Activated CD8-positive, alpha-beta memory T cell treated with anti-CD3 and anti-CD28 coated beads, Interleukin-2, amount 10 ng/mL, durations not matched to agents 7 days and 5 days (primary cell): ENCODE measurements at places on chromosomes 1 and 21.

- DNase-seq: no peak
These were observed 15.4 kb upstream of the FRRS1 start for GRCh38 chr1:99781798-99782197.

GRCh38 chr1:50427818-50428779, 4.9 kb upstream of the DMRTA2 start:
- DNase-seq: no peak

DNA sequence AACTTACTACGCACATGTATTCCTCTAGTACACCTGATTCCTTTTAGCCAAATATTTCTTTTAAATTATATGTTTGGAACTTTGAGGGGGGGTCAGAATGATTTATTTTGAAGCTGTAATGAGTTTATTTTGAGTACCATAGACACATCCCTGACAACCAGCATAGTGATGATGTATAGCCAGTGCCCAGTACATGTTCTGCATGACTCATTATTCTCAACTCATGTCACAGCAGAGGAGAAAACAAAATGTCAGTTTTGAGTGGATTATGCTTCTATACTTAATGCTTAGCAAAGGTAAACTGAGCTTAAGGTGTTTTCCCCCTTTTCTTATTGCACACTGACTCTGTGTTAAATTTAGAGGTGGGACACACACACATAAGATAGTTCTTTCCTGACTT, 22.4 kb upstream of the LEPR start:
- no peak for DNase-seq

DNA sequence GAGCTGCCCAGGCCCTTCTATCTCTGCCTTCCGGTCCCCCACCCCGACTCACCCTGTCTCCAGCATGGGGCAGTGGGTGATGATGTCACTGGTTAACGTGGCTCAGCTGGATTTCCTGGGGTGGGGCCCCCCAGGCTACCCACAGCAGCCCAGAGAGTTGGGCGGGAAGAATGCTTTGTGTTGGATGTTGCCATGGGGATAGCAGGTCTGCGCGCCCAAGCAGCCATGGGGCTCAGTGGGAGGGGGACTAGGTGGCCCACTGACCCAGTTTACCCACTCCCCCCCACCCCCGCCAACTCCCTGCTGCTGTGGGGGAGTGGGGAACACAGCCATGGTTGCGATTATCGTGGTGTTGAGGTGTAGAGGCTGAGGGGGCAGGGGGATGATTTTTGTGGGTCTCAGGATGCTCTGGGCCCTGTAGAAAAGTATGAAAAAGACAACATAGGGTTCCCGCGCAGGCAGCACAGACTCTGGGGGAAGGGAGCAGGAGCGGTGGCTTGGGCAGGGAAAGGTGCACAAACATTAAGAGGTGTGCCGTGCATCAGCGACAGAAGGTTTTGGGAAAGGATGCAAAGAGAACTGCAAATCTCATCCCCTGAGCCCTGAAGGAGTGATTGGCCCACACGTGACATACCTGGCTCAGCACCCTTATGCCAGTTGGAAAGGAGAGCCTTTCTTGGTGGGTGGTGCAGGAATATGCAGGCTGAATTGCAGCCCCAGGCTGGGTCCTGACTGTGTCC, 8.5 kb downstream of the CELSR2 start:
- no peak for DNase-seq

DNA sequence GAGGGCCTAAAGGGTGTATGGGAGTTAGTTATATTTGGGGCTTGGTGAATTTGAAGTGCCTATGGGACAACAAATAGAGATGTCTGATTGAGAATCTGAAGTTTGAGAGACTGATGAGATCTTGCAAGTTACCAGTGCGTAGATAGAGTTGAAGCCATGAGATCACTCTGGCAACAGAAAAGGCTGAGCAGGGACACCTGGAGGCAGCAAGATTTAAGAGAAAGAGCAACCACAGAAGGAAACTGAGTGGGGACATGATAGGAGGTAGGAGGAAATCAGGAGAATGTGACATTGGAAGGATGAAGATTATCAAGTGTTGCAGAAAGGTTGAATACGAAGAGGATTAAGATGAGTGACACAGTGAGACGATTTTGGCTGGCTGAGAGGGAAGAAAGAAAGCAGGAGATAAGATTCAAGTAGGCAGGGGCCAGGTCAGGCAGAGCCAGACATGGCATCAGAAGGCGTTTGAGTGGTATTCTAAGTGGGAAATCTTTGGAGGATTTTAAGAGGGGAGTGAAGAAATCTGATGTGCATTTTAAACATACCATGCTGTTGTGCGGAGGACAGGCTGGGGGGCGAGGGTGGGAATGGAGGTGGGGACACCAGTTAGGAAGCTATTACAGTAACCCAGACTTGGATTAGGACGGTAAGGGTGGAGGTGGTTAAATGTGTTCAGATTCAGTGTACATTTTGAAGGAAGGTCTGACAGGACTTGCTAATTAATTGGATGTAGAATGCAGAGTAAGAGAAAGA, 3.0 kb upstream of the MPL start:
- DNase-seq: no peak

DNA sequence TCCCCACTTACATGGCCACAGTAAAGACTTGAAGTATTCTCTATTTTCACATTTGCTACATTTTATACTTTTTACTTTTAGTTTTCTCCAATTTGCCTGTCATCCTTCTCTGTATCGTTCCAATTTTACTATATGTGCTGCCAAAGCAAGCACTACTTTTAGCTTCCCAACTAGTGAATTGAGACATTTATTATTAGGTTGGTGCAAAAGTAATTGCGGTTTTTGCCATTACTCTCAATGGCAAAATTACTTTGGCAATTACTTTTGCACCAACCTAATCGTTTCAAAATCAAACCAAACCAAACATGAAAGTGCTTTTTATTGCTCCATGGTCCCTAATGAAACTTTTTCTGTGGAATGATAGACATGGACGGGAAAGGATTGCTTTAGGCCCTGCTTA, 56.6 kb upstream of the ATF3 start:
- no peak for DNase-seq

DNA sequence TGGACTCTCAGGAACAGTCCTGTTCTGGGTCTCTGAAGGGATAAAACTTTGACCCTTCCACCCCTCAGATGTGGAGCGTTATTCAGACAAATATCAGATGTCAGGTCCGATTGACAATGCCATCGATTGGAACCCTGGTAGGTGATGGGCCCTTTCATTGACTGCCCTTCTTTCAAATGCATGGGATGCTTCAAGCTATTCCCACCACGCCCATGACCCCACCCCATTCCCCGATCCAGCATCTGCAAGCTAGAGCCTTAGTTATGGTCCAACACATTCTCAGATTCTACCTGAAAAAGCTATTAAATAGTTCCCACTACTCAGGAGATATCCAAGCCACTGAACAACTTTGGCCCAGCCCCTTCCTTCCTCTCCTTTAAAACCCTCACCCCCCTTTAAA, 12.5 kb downstream of the POLR3GL start:
- DNase-seq: no peak

GRCh38 chr1:35575416-35575958, 2.4 kb downstream of the TFAP2E start:
- no peak for DNase-seq

DNA sequence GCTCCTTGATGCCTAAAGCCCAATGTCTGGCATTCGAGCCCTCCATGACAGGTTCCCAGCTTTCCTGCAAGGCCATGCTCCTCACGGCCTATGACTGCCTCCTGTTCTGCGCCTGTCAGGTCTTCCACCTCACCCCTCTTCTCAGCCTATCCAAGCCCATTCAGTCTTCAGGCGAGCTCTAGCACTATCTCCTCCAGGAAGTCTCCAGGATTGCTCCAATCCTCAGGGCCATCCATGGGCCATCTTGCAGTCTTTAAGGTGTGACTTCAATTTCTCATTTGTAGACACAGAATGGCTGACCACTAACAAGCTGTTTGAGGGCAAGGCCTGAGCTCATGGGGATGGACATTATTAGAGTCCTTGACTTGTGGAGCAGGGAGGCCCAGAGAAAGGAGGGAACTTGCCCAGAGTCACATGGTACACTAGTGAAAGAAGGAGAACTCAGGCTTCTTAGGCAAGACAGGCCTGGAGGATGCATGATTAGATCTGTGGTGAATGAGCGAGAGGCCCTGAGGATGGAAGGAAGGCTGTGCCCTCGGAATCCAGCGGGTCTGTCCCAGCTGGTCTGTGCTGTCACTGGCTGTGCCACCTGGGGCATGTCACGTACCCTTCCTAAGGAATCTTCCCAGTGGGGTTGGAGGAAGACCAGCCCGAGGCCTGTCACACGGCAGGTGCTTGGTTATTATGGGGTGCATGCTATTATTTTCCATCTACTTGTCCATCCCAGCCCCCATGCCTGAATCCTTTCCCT, 1.2 kb upstream of the ACOT11 start:
- DNase-seq: peak; percentile 25

- DNase-seq: no peak
These were observed 483.6 kb upstream of the RGS18 start for GRCh38 chr1:191674626-191675179.

DNA sequence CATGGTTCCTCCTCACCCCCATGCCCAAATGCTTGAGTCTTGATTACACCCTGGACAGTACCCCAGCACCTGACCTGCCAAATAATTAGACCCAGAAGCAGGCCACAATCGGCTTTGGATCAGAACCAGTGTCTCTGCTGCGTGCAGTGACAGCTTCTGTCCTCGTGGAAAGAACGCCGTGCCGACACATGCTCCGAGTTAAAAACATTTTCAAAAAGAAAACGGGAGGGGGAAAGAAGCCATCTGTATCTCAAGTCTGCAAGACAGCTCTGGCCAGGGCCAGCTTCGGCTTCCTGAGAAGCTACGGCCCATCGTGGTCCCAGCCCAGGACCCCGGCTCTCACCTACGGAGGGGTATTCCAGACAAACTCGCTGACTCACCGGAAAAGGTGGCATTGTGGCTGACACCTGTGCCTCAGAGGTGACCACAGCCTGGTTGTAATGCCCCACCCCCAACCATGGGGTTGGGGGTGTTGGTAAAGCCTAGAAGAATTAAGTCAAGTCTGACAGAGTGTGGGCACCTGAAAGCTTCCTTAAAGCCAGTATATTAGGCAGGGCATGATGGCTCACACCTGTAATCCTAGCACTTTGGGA, 25.8 kb downstream of the SSBP3 start:
- DNase-seq: peak; percentile 48

- no peak for DNase-seq
These were observed 7.4 kb downstream of the NBPF3 start for GRCh38 chr1:21447311-21447710.

DNA sequence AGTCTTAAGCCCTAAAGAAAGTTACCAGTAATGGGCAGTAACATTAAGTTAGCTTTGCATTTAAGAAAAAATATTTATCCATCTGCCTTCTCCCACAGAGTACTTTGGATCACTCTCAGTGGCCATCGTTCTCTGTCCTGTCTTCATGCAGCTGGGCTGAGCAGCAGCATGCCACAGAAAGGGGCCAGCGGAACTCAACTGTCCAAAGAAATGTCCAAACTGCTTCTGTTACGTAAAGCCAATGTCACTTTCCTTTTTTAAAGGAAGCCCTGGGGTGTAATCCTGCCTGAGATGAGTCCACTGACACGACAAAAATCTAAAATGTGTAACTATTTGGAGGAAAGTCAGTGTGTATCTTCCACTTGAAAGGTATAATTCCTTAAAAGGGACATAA, 291.6 kb downstream of the SMYD3 start:
- DNase-seq: no peak

DNA sequence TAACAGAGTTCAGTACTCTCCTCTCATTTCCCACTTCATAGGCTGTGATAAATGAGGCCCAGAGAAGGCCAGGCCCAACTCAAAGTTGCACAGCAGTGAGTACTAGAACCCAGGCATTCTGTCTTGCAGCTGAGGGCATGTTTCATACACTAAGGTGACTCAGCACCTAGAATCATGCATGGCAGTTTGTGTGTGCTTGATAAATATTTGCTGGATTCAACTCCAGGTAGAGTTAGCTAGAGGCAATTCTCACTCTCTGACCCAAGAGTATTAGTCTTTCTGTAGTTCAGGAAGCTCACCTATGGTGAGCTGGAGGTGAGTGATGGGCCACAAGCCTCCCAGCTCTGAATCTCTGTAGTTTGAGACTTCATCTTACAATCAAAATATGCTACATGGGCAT, 10.7 kb downstream of the NKAIN1 start:
- DNase-seq: no peak

- no peak for DNase-seq
These were observed 5.8 kb upstream of the SPTA1 start for GRCh38 chr1:158692356-158692755.

DNA sequence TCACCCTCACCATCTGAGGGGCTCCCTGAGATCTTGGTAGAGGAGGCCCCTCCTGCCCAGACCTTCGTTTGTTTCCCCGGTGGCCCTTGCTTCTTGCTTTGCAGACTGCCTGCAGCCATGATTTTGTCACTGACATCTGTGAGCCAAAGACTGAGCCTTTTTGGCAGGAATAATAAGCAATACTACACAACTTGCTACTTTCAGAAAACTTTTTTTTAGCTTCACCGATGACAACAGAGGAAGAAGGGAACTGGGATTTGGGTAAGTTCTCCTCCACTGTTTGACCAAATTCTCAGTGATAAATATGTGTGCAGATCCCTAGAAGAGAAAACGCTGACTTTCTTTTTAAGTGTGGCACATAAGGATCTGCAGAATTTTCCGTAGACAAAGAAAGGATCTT, 11.7 kb upstream of the CD101 start:
- DNase-seq: no peak

DNA sequence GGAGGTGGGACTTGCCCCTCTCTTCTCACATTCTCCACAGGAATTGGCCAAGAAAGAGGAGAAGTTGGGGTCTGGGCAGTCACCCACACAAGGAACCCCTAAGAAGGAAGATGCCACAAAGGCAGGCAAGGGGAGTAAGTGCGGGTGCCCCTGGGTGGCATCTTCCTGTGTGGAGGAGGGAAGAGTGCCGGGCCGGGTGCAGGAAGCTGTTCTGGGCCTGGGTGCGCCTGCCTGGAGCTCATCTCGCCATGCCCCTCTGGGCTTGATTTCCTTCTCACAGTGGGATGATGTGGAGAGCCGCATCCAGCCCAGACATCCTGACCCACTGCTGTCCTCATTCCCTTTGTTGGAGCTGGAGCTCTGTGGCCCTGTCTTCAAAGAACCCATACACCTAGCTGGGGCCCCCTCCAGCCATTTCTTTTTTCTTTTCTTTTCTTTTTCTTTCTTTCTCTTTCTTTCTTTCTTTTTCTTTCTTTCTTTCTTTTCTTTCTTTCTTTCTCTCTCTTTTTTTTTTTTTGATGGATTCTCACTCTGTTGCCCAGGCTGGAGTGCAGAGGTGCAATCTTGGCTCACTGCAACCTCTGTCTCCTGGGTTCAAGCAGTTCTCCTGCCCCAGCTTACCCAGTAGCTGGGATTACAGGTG, 9.3 kb downstream of the LRRC71 start:
- no peak for DNase-seq

DNA sequence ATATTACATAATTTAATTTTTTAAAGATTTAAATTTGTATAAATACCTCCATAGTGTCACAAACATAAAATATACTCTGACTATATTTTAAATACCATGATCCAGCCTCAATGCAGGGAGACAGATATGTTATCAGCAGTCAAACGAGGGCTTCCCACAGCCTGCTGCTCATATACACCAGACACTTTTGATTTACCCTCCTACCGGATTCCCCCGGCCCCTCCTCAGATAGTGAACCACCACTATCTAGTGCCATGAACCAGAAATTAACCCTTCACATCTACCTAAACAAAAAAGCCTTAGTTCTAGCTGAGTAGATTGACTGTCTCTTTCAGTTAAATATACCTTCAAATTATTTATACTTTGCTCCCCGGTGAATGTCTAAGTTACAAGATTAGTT, 52.4 kb upstream of the C1orf53 start:
- no peak for DNase-seq

GRCh38 chr1:16243936-16244649, 7.1 kb upstream of the CPLANE2 start:
- peak; percentile 85 for DNase-seq
